ENCODE measurements at places on chromosomes 4 and X.

DNA sequence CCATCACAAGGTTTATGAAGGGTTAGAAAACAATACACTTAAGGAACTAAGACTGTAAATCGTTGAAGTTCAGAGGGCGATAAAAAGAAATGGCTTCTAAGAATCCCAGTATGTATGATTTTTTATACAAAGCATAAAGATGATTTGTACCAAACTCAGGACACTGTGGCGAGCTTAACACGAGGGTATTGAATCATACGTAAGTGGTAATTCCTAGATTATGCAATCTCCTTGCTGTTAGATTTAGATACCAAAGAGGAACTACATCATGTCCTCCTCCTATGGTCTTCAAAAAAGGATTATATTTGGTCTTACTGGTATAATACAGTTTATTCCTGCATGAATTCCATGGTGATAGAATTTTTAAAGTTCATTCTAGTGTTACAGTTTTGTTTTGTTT, 23.9 kb downstream of the NFKB1 start:
- no peak for DNase-seq

GRCh38 chr4:168731006-168731636, 234.3 kb downstream of the PALLD start:
- no peak for DNase-seq

- no peak for DNase-seq
Observed at GRCh38 chr4:174241162-174241561, 42.3 kb downstream of the FBXO8 start.

- DNase-seq = no peak
Observed at GRCh38 chrX:45191820-45192409, 8.8 kb downstream of the DIPK2B start.

GRCh38 chr4:185322803-185323202, 72.9 kb downstream of the LRP2BP start:
- no peak for DNase-seq

Measured in NCI-H1694 (cell line).